ENCODE measurements at places on chromosomes 6 and 20. TPM values are rescaled to one million over a fixed set of nuclear protein-coding genes. Genes with fewer than 3 reads are reported as not detected.

GRCh38 chr6:106086814-106087175 lies 659 bp downstream of the PRDM1 start:
- DNase-seq, result no peak

DNA sequence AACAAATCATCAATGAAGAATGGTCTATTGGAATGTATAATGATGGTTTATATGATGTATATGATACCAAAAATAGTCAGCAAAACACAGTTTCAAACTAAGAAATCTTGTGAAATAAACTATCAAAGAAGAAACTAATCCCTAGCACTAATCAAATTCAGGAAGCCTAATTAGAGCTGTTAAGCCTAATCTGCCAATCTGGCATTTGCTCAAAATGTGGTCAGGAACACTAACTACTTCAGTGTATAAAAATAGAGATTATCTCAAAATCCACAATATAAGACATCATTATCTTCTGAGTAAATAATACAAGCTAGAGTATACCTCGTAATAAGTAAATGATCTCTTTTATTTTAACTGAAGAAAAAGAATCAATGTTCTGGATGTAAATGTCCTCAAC lies 12.8 kb upstream of the AKAP7 start:
- DNase-seq, result no peak

- DNase-seq, result no peak
These were observed 1.8 kb downstream of the FOXO3 start for GRCh38 chr6:108562503-108562993.

DNA sequence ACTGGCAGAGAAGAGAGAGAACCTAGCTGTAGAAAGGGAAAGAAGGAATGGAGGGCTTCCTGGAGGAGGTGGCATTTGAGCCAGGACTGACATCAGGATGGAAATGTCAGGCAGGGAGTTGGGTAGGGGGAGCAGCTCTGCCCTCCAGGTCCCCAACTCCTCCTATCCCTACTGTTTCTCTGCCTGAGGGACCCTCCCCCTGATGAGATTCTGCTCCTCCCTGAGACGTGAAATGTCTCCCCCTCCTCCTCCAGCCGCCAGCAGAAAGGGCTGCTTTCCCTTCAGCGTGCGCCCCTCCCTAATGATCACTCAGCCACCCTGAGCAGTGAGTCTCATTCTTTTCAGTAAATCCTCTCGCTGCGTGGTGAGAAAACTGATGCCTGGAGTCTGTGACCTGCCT lies 40.6 kb downstream of the HLA-DPB1 start:
- DNase-seq, result no peak

- DNase-seq, result no peak
These were observed 223.1 kb downstream of the EYA2 start for GRCh38 chr20:47117773-47118172.

- DNase-seq, result no peak
These were observed 19.2 kb downstream of the ITPR3 start for GRCh38 chr6:33640361-33640760.

DNA sequence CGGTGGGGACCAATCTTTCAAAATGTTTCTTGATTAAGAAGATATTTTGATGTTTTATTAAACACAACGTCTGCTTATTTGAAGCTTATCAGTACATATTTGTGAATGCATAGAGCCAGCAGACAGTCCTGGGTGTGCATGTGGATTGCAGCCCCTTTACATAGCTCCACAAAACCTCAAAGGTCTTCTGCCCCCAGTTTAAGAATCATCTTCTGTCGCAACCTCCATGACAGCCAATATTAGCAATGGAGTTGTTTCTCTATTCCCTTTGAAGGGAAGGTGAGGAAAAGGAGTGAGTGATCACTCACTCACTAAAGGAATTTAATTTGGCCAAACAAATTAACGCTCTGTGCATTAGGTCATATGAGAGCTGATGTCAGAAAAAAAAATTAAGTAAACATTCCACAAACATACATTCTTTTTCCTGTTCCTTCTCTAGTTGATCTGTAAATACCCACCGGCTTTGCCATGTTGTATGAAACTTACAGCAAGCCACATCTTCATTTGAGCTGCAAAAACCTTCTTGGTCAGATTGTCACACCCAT lies 152.9 kb downstream of the SIM1 start:
- DNase-seq, result no peak

DNA sequence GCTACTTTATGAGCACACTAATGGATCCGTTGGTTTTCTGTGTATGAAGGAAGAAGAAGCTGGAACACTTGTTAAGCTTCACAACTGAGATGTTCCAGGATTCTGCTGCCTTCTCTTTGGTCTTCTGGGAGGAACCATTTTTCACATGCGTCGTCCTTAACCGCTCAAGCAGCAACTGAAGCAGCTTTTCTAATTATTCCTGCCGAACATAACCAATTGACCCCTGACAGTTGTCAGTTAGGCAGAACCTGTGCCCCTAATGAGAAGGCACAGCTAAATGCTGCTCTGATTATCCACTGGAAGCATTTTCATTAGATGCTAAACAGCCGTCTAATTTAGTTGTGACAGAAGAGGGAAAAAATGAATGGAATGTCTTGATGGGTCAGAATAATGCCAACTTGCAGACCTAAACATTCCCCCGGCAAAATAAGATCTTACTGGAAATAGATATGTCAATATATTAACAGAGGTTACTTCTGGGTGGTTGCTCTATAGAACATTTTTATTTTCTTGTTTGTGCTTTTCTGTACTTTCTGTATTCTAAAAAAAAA lies 85.0 kb upstream of the SMLR1 start:
- DNase-seq, result no peak

DNA sequence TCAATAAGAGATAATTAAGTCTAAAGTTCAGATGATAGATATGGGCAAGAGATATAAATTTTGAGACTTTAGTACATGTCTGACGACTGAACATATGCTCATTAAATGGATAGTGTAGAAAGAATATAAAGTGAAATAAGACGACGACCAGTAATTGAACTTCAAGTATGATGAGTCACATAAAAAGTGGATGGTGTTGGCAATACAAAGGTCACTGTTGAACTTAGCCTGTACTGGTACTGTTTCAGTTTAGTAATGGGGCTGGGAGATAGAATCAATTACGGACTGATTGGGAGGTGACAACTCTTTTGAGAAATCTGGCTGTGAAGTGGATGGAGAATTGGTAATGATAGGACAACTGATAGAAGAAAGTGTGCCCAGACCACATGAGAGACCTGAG lies 68.1 kb downstream of the IBTK start:
- no peak for DNase-seq

- no peak for DNase-seq
These were observed 142.8 kb downstream of the ADGB start for GRCh38 chr6:146741609-146742008.

DNA sequence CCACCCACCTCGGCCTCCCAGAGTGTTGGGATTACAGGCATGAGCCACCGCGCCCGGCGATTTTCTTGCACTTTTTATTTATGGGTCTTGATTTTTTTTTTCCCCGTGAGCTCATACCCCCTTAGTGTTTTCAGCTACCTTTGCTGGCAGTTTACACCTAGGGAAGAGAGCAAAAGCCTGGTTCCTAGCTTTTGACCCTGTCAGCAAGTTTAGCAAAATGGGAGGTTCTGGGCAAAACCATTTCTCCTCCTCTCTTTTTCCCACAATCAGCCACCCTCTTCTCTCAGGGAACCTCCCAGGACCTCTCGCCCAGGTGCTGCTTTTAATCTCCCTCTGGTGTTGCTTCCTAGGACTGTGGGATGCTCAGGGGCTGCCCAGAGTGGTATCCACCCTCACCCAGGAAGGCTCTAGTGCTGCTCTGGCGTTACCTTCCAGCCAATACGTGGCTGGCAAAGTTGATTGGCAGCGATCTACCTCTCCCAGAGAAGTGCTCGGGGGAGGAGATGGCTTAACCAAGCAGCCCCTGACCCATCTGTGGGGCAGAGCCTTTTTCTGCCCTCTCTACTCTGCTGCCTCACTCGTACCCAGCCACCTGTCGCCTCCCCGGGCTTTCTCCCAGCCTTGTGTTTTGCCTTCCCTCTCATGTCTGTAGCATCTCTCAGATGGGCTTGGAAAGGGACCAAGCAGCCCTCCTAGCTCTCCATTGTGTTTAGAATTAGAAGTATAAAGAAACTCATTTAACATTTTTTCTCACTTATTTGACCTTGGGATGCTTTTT lies 37.4 kb downstream of the KAT14 start:
- DNase-seq, result no peak

GRCh38 chr6:29376003-29376402 lies 912 bp upstream of the OR12D3 start:
- DNase-seq, result no peak

GRCh38 chr20:3115190-3116107 lies 30.9 kb upstream of the AVP start:
- DNase-seq, result no peak

DNA sequence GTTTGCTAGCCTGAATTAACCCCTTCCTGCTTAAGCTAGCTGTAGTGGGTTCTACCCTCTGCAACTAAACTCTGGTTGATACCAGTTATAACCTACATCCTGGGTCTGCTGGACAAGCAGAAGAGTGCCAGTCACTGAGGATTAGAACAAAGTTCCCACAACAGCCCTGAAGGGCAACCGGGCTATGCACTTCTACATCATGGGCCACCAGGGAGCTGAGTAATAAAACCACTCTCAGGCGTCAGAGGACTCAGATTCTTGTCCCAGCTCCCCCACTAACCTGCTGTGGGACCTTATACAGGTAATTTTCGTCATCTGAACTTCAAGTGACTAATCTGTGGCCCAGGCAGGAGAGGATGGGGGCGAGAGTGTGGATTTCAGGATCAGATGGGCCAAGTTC lies 56.8 kb downstream of the EYA2 start:
- no peak for DNase-seq

DNA sequence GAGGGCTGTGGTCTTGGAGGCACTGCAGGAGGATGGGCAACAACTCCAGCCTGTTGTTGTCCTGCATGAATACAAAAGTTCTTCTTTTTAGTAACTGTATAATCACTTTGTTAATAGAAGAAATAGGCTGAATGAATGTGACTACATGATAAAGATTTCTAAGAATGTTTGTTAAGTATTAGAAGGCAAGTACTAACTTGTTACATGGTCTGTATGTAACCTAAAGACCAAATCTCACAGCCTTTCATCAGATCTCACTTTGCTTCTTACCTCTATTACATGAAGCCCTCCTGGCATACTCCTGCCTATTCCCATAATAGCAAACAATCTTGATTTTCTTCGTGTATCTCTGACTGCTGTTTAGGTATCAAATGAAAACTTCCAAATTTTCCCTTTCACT lies 73.4 kb downstream of the REPS1 start:
- DNase-seq, result no peak

DNA sequence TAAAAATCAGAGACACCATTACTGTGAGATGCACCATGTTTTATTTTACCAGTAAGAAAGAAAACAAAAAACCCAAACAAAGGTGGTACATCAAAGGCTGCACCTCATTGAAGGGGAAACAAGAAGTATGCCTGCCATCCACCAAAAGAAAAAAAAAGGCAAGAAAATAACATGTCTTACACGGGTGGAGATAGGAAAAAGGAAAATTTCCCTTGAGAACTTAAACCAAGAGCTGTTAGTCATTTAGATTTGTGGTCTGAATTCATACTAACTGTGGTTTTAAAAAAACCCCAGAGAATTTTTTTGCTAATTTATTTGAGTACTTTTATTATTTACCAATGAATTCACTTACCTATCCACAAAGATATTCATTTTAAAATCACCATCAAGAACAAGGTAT lies 144.0 kb downstream of the LRRC1 start:
- no peak for DNase-seq

DNA sequence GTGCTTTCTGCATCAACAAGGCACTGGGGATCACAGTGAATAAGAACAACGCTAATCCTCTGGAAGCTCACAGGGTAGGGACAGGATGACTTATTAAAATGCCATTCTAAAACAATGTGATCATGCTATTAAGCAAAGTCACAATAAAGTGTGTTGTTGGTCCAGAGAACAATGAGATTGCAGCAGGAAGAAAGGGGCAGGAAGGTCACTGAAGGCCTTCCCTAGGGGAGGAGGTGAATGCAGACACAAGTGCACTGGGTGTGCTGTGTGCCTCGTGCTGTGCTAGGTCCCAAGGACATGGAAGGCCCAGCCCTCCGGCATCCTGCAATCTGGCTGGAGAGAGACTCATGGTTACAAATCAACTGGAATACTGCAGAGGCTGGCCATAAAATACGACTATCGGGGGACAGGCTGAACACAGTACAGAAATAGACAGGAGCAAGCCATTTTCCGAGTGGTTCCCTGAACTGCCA lies 55.7 kb downstream of the LYRM4 start:
- no peak for DNase-seq

DNA sequence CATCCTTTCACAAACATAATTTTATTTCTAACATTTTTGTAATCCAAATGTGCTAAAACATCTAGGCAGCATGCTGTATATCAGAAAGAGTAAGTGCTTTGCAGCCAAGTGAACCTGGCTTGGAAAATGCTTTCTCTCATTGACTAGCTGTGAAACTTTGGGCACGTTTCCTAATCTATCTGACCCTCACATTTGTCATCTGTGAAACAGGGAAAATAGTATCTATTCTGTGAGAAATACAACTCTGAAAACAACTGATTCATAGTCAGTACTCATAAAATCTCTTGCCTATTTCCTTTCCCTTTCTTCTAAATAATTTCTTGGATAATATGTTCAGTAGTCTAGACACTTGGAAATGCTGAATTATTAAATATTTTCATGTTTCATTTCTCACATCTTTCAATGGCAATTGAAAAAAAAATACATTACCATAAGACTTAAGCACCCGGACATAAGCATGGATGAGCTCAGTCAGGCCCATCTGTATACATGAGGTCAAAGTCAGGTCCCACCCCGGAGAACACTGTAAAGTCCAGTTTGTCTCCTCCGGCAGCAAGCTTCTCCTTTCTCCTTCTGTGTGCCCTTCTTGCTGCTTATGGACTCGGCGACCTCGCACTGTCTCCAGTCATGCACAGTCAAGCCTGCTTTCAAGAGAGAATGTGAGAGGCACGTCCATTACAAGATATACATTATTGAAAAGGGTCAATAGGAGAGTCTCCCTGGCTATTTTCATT lies 455.0 kb upstream of the SOX4 start:
- no peak for DNase-seq

GRCh38 chr20:63733579-63734081 lies 2.8 kb upstream of the LIME1 start:
- no peak for DNase-seq

- no peak for DNase-seq
These were observed 164.9 kb upstream of the RREB1 start for GRCh38 chr6:6942831-6943230.

- no peak for DNase-seq
These were observed 6.9 kb upstream of the ZSCAN16 start for GRCh38 chr6:28117386-28118050.

- no peak for DNase-seq
These were observed 31.3 kb downstream of the RARS2 start for GRCh38 chr6:87558446-87558845.

DNA sequence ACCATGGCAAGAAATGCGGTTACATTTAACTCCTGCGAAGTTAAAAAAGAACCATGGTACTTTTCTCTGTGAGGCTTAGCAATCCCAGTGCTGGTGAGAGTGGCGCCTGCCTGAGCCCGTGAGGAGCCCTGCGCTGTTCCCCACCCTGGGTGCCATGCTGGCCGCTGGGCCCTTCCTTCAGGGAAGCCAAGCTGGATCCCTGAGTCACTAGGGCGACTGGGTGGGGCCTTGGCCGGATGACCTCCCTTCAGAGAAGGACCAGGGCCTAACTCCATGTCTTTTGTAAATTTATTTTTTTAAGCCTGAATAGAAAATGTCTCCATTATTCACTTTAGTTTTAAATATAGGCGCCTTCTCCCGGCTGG lies 209.1 kb downstream of the ERMARD start:
- no peak for DNase-seq

Gene BTNL2
- not detected for total RNA-seq

Gene NMBR
- not detected for total RNA-seq

Gene LPA
- total RNA-seq, result not detected

Gene CDH4
- not detected for total RNA-seq

Gene SAPCD1
- 25.2 TPM for total RNA-seq

Gene ZKSCAN4
- 4.7 TPM for total RNA-seq

Gene TRPC4AP
- 86.4 TPM for total RNA-seq

Gene KCNK5
- total RNA-seq, result 10.9 TPM

Data from natural killer cell treated with Interleukin-12 subunit alpha and Interleukin-12 subunit beta and Interleukin-15 and Interleukin-18, amount 100 ng/mL, for 72 hours (primary cell).